ENCODE measurements at places on chromosomes 12 and 14.

DNA sequence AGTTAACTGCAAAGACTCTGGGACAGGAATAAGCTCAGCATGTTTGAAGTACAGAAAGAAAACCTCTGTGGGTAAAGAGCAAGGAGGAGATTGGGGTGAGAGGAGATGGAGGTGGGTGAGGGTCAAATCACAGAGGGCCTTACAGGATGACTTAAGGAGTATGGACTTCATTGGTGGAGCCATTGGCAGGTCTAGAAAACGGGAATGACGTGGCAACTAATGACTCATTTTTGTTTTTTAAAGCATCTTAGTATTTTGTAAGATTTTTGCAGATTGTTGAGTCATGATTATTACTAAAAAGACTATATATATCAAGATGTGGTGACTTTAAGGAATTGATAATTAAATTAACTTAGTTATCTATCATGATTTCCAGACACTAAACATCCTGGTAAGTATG is 18.5 kb downstream of the UTP20 start:
- DNase-seq: peak; percentile 90

- DNase-seq: no peak
Observed at GRCh38 chr12:3038926-3039510, 38.2 kb upstream of the TSPAN9 start.

GRCh38 chr12:29208936-29209701 is 60.0 kb downstream of the FAR2 start:
- no peak for DNase-seq

- DNase-seq: no peak
Observed at GRCh38 chr12:115571027-115571426, 706.5 kb downstream of the MED13L start.

DNA sequence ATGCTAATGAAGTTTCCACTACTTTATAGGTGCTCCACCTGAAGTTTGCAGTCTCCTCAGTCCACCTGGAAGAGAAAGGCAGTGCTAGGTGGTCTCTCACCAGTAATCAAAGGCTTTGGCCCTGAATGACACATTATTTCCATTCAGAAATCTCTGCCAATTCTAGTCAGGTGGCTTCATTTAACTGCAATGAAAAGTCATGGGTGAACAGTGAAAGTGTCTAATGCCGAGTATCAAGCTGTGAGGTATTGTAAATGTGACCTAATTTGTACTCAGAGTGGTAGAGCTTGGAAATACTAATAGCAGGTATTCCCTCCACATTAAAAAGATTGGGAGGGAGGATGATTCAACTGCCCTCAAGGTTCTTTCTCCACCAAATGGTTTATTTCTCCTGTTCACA is 220.9 kb upstream of the LRFN5 start:
- DNase-seq: no peak

DNA sequence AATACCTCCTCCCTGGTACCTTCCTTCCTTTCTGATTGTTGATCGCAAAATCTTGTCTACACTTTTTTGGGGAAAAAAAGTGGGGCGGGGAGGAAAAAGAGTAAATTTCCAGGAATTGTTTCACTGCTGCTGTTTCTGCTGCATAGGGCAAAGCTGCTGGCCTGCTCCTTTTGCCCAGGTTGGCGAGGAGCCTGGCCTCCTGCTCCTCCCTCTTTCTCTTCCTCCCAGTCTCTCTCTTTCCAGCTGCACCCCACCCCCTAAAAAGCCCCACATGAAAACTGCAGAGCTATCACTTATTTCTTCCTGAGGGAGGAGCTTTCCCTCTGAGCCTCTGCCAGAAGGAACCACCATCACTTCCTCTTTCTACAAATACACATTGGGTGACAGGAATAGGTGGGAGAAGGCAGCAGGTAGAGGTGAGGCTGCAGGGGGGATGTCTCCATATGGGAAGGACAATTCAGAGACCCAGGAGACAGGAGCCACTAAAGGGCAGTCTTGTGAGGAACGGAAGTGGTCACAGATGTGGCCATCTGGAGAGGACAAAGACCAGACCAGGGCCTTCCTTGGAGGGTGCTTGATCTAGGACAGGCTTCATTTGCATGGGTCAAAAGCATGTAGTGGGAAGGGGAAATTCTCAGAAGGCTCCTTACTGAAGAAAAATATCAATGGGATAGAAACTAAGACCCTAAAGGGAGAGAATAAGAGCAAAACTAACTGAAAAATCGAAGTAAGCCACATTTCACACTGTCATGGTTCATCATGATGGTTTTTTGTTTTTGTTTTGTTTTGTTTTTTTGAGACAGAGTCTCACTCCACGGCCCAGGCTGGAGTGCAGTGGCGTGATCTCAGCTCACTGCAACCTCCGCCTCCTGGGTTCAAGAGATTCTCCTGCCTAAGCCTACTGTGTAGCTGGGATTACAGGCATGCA is 14.8 kb downstream of the ZBTB39 start:
- DNase-seq: no peak

- DNase-seq: no peak
Observed at GRCh38 chr12:77606348-77606747, 224.3 kb upstream of the NAV3 start.

DNA sequence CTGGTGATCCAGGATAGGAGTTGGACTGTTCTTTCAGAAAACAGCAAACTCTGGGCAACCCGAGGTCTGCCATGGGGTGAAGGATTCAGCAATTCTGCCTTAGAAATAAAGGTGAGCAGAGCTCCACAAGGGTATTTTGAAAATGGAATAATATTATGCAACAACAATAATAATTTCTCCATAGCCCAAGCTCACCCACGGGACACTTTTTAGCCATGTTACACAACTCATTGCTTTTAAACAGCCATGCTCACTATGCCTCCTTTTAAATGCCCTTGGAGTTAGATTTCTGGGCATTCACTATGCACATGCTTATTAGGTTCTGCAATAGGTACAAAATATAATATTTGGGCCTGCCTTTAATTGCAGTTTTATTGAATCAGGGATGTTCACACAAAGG is 37.2 kb downstream of the SLC35F4 start:
- DNase-seq: no peak

- no peak for DNase-seq
Observed at GRCh38 chr12:12977231-12977630, 22.8 kb downstream of the HEBP1 start.

DNA sequence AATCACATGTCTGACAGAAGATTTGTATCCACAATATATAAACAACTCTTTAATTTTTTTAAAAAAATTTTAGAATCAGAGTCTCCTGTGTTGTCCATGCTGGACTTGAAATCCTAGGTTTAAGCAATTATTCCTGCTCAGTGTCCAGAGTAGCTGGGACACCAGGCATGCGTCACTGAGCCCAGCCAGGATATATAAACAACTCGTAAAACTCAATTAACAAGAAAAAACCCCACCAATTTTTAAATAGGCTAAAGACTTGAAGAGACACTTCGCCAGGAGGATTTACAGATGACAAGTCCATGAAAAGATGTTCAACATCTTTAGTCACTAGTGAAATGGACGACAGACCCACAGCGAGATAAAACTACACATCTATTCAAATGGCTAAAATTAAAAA is 2.0 kb upstream of the SCN8A start:
- DNase-seq: no peak

DNA sequence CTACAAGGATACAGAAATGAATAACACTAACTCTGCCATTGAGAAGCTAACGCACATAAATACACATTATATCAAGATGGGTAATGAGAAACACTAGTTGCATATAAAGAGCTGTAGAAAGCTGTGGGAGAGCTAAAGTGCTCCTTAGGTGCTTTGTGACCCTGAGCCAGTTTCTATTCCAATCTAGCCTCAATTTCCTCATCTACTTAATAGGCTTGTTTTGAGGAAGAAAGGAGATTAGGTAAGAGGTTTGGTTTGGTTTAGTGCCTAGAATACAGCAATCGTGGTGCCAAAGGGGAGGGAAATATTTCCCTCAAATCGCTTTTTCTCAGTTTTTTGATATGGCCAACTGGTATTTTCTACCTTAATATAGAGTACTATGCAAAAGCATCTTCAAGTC is 994 bp downstream of the SRP54 start:
- DNase-seq: no peak

DNA sequence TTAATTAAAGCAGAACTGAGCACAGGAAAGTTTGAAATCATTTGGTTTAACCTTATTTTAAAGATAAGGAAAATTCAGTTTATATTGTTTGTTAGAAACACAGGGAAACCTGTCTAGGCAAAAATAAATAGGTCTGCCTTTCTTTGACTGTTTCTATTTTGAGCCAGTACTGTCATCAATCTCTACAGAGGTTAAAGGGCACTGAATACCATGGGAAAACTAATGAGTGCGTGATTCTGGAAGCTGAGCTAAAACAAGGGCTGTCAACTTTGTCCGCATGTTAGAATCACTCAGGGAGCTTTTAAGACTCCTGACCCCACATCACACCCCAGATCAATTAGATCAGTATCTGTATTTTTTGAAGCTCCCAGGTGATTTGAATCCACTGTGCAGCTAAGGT is 38.8 kb downstream of the NOPCHAP1 start:
- no peak for DNase-seq

DNA sequence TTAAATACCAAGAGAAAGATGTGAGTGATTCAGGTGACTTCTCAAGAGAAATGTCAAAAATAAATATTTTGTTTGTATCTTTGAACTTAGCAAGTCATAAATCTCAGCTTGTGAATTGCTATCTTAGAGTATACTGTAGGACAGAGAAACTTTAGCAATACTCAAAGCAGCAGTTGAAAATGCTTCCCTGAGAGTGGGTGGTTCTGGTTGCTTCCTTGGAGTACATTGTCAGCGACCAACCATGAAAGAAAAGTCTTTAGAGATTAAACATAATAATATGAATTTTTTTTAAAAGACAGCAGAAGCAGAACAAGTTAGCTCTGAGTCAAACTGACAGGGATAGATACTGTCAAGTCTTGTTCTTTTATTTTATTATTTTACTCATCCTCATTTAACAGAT is 86.8 kb upstream of the OSBPL8 start:
- DNase-seq: no peak

DNA sequence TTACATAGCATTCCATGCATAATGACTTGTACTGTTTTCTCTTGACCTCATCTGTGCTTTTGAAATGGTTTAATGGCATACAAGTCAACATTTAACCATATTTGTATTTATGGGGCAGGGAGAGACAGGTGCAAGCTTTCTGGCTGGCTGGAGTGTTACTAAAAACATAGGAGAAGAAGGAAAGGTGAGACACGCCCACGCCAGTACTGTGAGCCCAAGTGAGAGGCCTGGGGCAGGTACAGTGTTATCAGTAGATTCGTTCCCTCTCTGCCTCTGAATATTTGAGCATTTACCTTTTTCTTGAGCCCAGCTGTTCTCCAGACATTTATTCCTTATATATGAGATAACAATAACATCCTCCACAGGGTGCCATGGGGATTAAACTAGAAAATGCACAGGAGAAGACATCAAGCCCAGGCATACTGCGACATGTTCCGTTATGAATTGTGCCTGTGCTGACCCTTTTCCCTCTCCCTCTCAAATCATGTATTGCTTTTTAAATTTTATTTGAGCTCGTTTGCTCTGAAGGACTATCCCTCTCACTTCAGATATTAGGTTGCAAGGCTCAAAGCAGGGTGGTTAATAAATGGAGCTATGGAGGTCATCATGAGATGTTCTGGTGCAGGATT is 34.6 kb upstream of the TUBA1C start:
- DNase-seq: no peak

GRCh38 chr12:22856178-22856577 is 231.2 kb downstream of the ETNK1 start:
- peak; percentile 22 for DNase-seq

DNA sequence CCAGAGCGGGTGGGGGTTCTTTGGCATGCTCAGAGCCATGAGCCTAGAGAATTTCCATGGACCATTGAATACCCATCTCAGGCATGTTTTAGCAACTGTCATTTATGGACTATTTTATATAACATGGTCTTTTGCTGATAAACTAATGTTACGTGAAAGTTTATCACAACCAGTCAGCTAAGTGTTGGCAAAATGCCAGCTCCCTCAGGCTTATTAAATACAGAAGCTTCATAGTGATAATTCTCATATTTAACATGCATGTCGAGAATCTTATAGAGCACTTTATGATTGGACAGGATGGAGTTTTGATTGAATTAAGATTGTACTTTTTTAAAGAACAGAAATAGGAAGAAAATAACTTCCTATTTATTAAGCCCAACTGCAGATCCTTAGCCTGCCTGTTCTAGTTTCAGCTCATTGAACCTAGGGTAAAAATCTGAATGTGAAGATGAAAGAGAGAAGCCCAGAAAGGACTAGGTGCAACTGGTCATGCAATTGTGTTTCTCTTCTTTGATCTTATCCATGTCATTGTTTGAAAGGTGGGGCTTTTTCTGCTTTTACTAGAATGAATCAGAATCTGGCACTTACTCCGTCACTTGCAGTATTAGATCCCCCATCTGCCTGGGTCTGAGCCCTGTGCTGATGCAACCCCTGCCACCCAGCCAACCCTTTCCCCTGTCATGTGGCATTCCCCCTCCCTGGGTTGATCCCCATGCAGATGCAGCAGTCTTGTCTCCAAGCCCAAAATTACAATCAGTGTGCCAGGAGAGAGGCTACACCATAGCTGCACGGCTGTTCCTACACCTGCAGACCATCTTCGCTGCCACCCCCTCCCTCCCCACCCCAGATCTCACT is 134.6 kb upstream of the EVL start:
- DNase-seq: no peak

- DNase-seq: no peak
Observed at GRCh38 chr12:6285063-6285477, 25.4 kb upstream of the PLEKHG6 start.

- no peak for DNase-seq
Observed at GRCh38 chr14:59634617-59635016, 58.0 kb upstream of the CCDC175 start.

DNA sequence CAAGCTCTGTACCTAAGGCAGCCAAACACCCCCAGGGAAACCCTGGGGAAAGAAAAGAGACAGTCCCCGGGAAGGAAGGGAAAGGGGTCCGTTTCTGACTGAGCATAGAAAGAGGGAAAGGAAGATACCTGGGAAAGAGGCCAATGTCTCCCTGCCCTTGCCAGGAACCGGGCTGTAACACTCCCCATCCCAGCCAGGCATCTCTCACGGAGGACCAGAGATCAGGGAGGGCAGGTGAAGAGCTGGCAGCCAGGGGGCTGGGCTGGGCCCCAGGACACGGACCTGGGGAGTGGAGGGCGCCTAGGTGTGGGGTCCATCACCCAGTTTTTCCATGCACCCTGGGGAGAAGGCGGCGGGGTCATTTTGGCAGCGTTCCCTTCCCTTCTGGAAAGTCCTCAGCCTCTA is 18.9 kb upstream of the PLEKHH1 start:
- no peak for DNase-seq

DNA sequence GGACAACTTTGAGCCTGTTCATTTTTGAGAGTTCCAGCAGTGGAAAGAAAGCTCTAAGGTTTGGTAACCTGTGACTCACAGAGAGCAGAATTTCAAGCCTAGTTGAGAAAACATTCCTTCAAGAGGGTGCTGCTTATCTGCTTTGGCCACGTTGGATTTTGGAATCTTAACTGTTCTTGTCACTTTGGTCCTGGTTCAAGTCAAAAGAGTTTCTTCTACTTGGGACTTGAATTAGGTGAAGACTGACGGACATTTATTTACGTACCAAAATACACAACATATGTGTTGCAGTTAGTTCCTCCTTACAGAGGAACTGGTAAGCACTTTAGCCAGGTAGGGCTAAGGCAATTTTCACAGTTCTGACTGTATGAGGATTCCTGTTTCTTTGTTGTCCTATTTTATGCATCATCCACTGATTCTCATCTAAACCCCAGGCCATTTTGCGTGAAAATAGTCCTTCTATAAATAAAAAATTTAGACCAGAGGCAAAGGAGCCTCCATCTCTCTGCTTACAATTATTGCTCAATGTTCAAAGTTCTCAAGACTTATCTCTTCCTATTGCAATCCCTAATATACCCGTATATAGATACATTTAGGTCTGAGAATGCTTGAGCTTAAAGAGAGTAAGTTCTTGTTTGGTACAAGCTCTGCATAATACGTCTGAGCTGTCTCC is 580.9 kb downstream of the DIO2 start:
- no peak for DNase-seq

All from HS-5 (cell line).